HCEC 1CT (cell line): ENCODE measurements at places on chromosomes 2 and 18.
A peak's percentile ranks its signal among the peaks of the same experiment; 100 is the strongest.

DNA sequence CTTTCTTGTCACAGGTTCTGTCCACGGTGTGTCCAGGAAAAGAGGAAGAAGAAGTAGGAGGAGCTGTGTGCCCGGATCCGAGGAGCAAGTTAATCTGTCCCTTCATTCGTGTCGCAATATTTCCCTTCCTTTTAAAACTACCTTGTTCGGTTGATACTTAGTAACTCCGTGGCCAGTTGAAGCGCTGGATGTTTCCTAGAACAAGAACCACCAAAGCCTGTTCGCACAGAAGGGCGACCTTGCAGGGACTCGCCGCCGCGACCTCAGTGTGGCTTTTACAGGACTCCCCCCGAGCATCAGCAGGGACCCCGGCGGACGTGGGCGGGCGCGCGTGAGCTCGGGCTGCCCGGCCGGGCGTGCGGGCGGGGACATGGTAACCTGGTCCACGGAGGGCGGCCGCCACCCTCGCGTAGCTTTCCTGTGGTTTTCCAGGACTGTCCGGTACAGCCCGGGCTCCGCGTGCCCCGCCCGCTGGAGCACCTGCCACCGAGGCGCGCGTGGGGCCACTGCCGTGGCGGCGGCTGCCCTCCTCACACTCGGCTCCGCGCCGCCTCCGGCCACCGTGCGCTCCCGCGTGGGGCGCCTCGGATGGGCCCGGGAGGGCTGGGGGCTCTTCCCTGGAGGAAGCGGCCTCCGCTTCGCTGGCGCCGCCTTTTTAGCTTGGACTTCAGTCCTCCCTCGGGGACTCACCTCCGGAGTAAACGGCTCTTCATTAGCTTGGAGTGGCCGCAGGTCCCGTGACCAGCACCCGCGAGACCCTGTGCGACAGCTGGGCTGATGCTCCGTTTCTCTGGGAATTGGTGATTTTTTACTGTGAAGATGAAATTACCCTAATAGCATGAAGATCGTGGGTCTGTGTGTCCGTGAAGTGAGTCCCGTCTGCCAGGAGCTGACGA lies 9.2 kb upstream of the D2HGDH start:
- no peak for DNase-seq

GRCh38 chr2:80246534-80246933 lies 58.0 kb downstream of the LRRTM1 start:
- DNase-seq = no peak

DNA sequence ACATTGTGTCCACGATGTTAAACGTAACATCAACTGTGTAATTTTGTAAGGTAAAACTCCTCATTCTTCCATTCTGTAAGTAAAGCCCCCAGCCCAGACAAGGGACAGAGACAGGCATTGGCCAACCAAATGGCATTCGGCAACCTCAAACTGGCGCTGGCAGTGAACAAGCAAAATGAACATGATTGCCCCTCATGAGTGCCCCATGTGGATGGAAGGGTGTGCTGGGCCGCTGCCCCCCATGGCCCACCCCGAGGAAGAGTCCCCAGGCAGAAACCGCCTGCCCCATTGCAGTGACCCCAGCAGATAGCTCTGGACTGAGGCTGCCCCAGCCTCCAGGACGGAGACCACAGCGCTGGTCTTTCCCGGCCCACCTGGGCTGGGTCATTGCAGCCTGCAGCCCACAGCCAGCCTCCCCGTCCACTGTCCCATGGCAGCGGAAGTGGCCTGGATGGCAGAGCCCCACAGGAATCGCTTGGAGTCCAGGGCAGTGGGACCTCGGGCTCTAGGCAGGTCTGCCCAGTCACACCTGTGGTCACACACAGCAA lies 220.2 kb downstream of the HDAC4 start:
- no peak for DNase-seq

GRCh38 chr18:58009166-58009565 lies 34.9 kb upstream of the NEDD4L start:
- DNase-seq = no peak

DNA sequence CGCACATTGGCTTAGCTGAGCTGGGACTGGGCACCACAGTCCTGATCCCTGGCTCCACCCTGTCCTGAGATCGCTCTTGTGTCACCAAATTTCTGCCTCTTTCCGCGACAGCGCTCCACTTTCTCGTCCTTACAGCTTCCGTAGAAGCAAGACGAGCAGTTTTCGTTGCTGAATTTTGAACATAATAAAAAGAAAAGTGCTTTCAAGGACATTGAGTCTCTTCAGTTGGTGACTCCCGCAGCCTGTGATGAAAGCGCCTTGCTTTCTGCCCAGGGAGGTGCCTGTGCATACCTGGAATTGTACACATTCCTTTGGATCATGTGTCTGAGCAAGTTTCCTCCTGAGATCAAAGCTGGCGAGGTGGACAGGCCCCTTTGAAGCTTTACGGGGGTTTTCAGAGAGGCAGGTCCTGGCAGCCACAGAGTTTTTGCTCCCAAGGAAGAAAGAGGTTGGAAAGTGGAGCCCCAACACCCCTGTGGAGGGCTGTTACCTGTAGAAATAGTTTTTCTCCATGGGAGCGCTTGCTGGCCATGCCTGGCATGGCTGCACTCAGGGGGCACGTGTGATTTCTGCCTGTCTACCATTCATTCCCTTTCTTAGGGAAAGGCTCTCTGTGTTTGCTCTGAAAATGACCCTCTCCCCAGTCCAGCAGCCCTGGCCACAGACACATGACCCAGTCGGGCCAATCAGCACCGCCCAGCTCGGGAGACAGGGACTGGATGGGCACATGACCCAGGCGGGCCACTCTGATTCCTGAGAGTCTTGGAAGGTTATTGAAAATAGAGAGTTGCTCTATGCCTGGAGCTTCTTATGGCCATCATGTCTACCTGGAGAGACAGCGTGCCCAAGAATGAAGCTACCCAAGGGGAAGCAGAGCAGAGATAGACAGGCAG lies 115.6 kb upstream of the OTOS start:
- no peak for DNase-seq

DNA sequence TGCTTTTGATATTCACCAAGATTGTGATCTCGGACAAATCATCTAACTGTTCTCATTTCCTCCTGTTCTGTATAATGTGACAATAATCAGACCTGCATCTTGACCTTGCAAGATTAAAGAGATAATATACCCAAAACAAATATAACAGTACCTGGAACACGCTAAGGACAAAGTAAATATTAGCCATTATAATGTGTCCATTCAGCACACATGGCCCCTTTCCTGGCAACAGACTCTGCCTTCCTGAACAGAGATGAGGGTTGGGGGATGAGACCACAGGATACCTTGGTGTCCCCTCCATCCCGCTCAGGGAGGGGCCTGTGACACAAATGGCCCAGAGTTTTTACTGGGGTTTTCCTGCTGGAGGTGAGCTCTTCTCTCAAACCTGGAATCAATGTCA lies 143.4 kb upstream of the SERPINE2 start:
- DNase-seq = no peak

- no peak for DNase-seq
Measured at GRCh38 chr2:18552351-18553077, 7.9 kb downstream of the RDH14 start.

GRCh38 chr2:159030674-159031380 lies 62.4 kb downstream of the TANC1 start:
- DNase-seq = peak; percentile 80
